ENCODE measurements at places on chromosomes 3 and 15.

GRCh38 chr3:57971975-57972374, 36.2 kb upstream of the FLNB start:
- DNase-seq, result no peak

GRCh38 chr3:132488151-132488550, 70.8 kb downstream of the DNAJC13 start:
- DNase-seq, result no peak

GRCh38 chr3:182686033-182686886, 107.0 kb upstream of the ATP11B start:
- no peak for DNase-seq

- DNase-seq, result no peak
Observed at GRCh38 chr3:71580636-71581456, 2.7 kb downstream of the FOXP1 start.

DNA sequence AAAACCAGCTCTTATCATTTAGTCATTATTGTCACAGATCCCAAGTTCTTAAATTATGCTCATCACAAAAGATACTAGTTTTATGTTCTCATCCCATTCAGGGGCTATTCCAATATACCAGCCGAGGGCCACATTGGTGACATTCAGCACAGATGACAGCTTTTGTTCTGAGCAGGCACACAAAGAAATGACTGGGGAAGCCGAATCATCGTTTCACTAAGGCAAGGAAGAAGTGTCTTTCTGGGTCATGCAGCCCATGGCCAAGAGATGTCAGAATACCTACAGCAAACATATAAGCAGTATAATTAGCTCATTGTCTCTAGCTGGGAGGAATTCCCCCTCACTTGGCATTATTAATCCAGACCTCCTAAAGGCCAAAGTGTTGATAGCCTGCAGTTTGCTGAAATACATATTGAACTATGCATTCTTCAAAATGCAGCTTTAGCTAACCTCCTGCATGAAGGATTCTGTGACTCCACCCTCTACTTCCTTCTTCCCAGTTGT, 100.2 kb downstream of the CNTN4 start:
- no peak for DNase-seq

DNA sequence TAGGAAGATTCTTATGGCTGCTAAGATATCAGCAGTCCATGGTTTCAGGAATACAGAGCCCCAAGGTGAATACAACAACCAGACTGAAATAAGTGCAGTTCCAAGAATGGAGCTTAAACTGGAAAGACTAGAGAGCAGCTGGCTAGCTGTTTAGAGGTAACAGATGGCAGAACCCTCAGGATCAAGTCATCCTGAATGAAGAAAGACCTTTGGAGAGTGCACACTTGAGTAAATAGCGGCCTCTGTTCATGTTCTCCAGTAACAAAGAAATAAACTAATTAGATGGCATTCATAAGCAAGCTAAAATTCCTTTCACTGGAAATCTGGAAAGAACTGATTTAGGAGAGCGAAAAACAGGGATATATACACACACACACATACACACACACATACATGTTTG, 968.4 kb downstream of the FHIT start:
- DNase-seq, result no peak

DNA sequence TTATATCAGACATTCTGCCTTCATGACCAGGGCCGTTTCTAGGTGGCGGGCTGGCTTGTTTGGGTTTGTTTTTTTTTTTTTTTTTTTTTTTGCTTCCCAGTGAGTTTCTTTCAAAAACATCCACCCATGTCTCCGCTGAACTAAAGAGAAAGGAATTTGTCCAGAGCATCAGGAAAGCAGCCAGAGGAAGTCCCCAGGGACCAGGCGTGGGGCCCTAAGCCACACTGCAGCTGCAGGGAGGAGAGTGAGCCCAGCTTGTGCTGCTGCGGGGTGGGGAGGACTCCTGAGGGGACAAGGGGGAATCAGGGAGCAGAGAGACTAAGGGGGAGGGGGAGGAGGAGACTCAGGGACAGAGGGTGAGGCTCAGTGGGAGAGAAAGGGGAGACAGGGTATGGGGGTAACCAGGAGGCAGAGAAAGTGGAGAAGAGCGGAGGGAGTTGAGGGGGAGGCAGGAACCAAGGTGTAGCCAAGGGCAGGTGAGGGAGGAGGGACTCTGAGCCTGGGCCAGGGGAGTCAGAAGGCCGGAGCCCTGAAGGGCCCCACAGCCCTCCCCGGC, 49.5 kb downstream of the CYP11A1 start:
- peak; percentile 95 for DNase-seq

DNA sequence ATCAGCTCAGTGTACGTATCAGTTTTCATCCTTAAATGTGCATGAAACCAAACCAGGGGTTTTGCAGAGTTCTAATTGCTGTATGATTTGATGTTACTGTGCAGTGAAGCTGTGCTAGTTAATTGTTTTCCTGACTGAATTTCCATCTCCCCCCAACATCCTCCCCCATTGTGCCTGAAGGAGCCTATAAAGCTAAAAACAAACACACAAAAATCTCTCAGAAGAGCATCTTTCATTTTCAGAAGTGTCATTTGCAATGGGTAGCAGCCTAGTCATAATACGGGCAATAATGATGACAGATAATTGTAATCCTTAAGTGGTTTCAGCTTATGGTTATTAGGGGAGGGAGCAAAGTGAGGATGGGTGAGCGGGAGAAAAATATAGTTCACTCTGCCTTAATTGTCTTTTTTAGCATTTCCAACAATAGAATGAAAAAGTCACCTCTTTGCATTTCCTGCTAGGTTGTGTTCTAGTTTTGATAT, 207.9 kb upstream of the TBL1XR1 start:
- no peak for DNase-seq

GRCh38 chr3:28151608-28152228, 89.7 kb upstream of the CMC1 start:
- DNase-seq, result no peak

DNA sequence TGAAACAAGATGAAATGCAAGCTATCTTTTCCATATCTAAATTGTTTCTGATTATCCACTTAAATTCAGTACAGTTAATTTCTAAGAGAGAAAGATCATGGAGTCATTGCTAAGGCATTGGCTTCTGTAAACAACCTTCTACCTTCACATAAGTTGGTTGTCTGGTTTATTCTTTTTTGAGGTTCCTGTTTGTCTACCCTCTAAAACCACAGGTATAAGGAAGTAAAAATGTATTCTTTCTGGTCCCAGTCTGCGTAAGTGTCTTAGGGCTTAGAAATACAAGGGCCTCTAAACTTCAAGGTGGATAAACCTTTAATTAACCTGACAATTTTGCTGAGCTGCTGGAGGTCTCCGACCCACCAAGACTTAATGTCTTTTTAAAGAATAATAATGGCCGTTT, 3.6 kb upstream of the ATOSA start:
- no peak for DNase-seq

DNA sequence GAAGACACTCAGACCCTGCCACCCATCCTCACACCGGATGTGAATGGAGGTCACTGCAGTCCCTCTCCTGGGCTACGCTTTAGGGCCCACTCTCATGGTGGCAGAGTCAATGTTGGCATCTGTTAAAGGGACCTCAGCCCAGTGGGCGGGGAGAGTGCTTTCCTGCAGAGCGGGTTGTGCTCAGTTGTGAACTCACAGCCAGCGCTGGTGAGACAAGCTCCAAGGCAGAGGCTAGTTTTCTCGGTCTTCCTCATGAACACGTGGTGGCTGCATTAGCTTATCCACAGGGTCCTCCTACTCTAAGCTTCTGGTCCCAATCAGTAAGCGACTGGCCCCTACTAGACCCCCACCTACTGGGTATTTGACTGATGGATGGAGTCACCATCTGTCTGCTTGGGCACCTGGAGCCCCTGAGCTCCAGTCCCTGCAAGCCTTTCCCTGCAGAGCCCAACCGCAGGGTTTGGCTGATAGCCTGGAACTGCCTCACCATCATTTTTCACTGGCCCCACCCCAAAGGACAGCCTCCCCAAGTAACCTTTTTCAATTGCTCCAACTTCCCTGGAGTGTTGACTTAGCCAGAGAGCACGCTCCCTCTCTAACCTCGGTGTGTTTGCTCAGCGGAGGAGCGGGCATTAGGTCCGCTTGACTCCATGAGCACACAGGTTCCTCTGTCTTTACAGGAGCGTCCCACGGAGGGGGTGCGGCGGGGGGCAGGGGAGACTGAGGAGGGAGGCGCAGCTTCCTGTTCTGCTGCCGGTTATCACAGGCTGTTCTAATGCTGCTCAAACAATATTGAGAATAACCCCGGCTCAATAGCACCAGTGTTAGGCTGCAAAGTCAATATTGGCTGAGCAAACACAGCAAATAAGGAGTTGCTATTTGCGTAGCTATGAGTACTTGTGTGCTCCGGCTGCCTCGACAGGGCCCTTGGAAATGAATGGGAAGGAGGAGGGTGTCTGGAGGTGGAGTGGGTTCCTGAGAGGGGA, 141.7 kb downstream of the RPLP1 start:
- peak; percentile 88 for DNase-seq

DNA sequence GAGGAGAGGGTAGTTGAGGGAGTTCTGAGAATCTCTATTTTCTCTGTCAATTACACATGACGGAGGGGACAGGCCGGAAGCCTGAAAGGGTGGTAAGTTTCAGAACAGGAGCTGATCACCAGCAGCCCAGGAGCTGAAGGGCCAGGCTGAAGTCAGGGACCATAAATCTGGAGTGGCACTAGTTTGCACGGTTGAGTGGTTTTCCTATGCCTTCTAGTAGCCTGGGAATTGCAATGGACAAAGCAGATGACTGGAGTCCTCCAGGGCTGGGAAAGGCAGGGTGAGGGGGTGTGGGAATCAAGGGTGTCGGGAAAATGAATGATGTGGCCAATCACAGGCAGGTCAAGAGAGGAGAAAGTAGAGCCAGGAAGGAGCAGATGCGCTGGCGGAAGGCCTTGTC, 72.5 kb downstream of the MAGEF1 start:
- no peak for DNase-seq

GRCh38 chr3:33184863-33185262, 33.7 kb downstream of the SUSD5 start:
- DNase-seq, result no peak

GRCh38 chr15:90004671-90005070, 3.5 kb downstream of the ZNF710 start:
- DNase-seq, result no peak

GRCh38 chr3:138049157-138049919, 39.4 kb downstream of the CLDN18 start:
- DNase-seq, result no peak

- DNase-seq, result no peak
Observed at GRCh38 chr15:97517737-97518136, 442.8 kb upstream of the ARRDC4 start.

DNA sequence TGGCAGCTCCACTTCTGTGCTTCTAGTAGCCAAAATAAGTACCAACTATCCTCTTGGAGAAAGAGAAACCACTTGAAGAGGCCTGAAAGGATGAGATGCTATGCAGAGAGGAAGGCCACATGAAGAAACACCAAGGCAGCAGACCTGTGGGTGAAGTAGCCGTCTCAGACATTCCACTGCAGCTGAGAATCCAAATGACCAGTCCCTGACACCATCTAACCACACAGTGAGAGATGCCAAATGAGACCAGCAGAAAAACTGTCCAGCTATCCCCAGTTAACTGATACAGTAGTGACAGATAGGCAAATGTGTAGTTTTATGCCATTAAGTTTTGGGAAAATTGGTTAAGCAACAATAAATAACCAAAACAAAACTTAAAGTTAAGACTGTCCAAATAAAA, 47.9 kb upstream of the ZSCAN2 start:
- DNase-seq, result no peak

- no peak for DNase-seq
Observed at GRCh38 chr3:10119376-10119775, 3.9 kb downstream of the BRK1 start.

- DNase-seq, result peak; percentile 66
Observed at GRCh38 chr3:119562307-119562961, 3.0 kb upstream of the CD80 start.

- no peak for DNase-seq
Observed at GRCh38 chr15:50800715-50801114, 35.2 kb upstream of the SPPL2A start.

- no peak for DNase-seq
Observed at GRCh38 chr3:192055946-192056345, 595.0 kb downstream of the PYDC2 start.

DNA sequence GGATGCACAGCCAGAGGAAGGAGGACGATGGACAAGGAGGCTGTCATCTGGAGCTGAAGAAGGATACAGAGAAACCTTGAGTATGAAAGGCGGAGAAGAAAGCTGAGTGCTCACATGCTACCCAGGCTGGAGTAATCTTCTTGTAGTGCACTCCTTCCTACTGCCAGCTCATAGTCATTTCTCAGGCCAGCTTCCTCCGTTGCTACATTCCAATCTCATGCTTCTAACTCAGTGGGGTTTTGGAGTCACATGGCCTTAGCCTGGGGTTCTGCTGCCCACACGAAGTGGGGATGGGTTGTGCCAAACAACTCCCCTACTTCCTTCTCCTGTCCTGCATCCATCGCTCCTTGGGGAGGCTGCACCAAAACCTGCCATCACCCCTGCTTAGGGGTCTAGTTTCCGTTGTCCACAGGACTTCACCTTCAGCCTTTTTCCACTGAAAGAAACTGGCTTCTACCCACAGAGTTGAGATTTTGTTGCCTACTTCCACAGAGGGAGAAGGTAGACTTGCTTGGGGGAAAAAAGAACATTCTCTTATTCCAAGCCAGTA, 239.9 kb downstream of the EPHB1 start:
- no peak for DNase-seq

- no peak for DNase-seq
Observed at GRCh38 chr3:119301662-119302061, 7.5 kb downstream of the ARHGAP31 start.

DNA sequence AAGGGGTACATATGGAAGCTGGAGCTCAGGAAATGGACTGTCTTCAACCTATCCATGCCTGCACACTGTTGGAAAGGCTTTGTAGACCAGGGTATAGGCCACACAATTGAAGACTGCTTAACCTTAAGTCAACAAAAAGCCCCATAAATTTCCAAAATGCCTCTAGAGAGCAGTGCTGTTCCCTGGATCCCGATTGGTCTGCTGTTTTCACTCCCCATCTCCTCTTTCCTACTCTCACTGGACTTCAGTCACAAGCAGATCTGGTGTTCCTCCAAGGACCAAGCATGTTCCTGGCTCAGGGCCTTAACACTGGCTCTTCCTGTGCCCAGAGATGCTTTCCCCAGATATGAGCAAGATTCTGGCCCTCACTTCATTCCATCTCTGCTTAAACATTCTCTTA, 22.8 kb upstream of the LRRC34 start:
- no peak for DNase-seq

- DNase-seq, result peak; percentile 89
Observed at GRCh38 chr3:45011756-45012508, 14.2 kb upstream of the CLEC3B start.

DNA sequence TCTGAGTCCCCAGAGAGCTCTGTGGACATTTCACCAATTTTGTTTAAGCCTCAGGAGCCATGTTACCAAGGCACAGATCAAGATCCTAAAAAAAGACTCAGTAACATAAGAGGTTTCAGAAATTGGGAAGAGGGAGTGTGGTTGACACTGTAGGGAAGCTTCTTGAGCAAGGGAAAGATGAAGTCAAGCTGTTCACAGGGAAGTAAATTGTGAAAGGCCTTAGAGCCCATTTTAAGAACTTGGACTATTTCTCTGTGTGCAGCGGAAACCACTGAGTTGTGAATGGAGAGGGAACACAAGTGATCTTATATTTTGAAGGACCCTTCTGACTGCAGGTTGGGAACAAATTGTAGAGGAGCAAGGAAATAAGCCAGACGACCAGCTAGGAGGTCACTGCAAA, 18.7 kb downstream of the BCL2A1 start:
- no peak for DNase-seq

- DNase-seq, result no peak
Observed at GRCh38 chr3:4043867-4044575, 244.8 kb downstream of the LRRN1 start.

All from coronary artery (tissue), 2 donors.